ENCODE measurements at places on chromosomes 11 and 22.

DNA sequence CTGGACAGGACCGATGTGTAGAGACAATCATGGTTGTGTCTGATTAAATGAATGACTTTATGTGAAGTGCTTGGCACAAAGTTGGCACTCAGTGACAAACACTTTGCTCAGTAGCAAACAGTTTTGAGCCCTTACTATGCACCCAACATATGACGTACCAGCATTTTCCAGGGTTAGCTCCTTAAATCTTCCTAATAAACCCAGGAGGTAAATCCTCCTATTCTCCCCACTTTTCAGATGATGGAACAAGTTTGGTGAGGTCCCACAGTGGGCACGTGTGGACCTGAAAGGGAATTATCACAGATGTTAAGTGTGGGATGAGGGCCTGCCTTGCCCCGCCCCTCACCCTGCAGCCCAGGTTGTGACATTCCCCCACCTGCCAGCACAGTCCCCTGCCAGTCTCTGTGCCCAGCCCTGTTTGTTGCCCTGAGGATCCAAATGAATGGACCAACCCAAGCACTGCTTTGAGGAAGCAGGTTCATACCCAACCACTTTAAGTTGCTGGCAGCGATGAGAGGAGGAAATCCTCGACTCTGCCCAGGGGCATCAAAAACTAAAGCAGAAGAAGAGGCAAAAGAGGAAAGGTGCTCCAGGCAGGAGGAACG lies 6.6 kb upstream of the CARD10 start:
- DNase-seq: no peak

DNA sequence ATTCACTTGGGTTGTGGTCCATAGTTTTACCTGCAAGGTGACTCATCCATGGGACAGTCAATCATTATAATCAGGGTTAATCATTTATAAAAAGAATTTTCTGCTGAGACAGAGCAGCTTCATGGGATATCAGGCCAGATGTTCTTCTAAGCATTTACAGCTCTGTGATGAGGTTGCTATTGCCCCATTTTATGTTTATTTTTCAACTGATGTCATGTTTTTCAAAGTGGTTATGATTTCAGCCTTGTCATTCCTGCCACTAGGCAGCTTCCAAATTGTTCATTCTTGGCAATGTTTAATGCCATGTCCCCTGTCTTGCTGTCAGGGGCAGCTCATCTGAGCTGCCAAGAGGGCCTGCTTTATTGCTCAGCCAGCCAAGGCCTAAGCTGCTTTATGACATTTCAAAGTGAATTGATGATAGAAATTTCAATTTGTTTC lies 35.9 kb upstream of the ZBED5 start:
- DNase-seq: no peak

- no peak for DNase-seq
These were observed 114.1 kb downstream of the FAR1 start for GRCh38 chr11:13782390-13783075.

DNA sequence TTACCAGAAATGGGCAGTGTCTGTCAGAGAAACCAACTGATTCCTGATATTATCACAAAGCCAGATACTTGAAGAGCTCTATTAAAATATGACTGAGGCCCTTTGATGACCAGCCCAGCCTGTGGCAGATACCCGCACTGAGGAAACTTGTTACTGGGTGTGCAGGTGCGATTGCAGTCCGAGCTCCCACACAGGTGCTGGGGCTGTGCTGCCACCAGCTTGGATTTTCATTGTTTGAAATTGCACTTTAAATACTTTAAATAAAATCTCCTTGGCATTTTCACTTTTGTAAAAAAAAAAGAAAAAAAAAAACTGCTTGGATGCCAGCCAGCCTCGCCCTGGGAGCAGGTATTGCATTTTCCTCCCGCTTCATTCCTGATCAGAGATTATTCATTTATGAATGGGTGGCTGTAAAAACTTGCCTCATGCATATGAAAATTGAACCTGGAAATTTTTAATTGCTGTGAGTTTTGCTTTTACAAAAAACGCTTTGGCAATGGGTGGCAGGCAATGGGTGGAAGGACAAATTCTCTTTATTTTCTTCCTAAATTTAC lies 21.2 kb downstream of the EHF start:
- DNase-seq: no peak

DNA sequence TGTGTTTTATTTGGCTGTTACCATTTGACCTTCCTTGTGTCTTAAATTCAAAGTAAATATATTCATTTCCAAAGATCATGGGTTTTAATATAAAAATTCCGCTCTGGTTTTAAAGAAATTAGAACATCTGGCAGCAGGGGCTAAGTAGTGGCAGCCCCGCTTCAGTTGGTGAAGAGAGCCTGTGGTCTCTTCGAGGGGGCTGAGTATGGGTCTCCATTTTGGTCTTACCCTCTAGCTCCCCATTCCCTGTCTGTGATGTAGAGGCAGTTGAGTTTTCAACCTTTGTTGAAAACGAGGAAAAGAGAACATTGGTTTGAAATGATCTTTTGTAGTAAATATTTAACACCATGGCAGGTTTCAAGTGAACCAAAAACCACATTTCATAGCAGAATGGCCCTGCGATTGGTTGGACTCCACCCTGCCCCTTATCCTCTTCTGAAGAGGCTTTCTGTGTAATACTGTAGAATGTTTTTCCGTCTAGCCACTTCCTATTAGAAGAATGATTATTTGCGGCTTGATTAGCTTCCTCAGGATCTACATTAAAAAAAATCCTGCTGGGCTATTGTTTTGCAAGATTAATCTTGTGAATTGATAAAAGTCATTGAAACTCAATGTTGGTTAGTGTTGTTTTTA lies 17.7 kb downstream of the APLP2 start:
- DNase-seq: no peak

DNA sequence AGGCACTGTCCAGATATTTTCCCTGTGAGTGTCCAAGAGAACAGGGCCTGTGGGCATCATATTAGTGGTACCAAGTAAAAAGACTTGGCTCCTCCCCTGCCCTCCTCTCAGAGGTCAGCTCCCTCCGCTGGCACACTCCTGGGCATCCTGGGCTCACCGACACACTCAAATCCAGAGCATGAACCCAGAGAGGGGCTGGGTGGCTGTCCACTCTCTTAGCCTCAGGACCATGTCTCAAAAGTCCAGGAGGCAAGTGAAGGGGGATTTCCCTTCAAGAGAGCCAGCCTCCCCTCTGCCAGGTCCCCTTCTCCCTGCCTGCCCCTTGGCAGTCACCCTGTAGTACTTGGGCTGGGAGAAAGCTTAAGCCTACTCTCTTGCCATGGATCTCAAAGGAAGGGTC lies 10.3 kb downstream of the BCL9L start:
- no peak for DNase-seq

- DNase-seq: no peak
These were observed 61.4 kb upstream of the PTPRJ start for GRCh38 chr11:47918882-47919495.

- DNase-seq: peak; percentile 44
These were observed 131.4 kb upstream of the C11orf58 start for GRCh38 chr11:16606784-16607674.

DNA sequence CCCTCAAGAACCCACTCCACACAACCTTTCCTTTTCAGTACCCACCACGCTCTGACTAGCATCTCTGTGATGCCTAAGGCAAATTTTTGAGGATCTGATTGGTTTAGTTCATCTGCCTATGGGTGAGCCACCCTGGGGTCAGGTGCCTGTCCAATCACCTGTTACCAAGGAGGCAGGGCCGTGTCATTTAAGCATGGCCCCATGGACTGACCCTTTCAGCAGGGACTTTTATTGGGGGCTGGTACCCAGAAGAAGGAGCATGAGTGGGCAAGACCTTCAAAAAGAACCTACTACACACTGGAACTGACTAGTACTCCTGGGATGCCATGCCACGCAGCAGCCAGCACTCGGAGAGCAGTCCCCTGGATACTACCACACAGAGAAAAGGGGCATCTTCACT lies 28.4 kb downstream of the C11orf91 start:
- no peak for DNase-seq

DNA sequence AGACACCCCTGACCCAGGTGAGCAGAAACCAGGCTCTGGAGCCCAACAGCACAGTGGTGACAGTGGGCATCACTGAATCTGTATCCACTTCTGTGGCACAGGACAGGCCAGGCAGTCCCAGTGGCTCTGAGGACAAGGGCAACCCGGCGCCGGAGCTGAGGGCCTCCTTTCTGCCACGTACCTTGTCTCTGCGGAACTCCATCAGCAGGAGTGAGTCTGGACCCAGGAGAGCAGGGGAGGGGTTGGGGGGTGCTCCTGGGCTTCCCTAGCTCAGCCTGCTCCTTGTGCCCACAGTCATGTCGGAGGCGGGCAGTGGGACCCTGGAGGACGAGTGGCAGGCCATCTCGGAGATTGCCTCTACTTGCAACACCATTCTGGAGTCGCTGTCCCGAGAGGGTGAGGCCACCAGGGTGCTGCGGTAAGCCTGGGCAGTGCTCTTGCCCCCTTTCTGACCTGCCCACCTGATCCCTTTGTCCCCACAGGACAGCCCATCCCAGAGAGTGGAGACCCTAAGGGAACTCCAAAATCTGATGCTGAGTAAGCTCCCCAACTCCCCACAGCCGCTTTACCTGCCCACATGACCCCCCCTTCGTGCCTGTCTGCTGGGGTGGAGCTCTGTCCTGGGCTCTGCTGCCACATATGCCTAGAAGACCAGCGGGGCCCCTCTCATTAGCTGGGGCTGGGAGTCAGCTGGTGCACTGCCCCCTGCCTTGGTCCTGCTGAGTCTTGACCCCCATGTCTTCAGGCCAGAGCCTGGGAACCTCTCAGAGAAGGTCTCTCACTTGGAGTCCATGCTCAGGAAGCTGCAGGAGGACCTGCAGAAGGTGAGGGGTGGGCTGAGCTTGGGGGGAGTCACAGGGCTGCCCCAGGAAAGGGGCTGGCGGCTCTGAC lies 12.0 kb downstream of the SIPA1 start:
- DNase-seq: no peak

- DNase-seq: no peak
These were observed 105.2 kb downstream of the NAV2 start for GRCh38 chr11:19817870-19818269.

GRCh38 chr11:77175869-77176539 lies 48.0 kb downstream of the MYO7A start:
- peak; percentile 66 for DNase-seq

- DNase-seq: no peak
These were observed 15.3 kb upstream of the ZBTB16 start for GRCh38 chr11:114044042-114044871.

DNA sequence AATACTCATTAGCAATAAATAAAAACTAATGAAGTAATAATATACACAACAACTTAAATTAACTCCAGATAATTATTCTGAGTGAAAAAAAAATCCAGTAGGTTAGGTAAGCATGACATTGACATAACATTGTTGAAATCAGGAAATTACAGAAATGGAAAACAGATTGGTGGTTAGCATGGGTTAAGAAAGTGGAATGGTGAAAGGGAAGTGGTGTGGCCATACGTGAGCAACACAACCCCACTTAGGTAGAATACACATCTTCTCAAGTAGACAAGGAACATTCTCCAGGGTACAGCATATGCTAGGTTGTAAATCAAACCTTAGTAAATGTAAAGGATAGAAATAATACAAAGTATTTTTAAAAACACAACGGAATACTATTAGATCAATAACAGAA lies 30.2 kb upstream of the CLTCL1 start:
- no peak for DNase-seq

DNA sequence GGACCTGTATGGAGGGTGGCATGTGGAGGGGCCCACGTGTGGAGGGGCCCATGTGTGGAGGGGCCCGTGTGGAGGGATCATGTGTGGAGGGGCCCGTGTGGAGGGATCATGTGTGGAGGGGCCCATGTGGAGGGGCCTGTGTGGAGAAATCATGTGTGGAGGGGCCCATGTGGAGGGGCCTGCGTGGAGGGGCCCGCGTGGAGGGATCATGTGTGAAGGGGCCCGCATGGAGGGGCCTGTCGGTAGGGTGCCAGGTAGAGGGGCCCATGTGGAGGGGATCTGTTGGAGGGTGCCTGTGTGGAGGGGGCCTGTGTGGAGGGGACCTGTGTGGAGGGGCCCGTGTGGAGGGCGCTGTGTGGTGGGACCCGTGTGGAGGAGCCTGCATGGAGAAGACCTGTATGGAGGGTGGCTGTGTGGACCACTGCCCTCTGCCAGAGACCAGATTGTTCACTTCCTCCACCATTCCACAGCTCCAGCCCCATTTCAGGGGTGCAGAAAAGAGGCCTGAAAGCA lies 47.0 kb downstream of the IGLL5 start:
- no peak for DNase-seq

- no peak for DNase-seq
These were observed 718 bp downstream of the INTS5 start for GRCh38 chr11:62652161-62653006.

DNA sequence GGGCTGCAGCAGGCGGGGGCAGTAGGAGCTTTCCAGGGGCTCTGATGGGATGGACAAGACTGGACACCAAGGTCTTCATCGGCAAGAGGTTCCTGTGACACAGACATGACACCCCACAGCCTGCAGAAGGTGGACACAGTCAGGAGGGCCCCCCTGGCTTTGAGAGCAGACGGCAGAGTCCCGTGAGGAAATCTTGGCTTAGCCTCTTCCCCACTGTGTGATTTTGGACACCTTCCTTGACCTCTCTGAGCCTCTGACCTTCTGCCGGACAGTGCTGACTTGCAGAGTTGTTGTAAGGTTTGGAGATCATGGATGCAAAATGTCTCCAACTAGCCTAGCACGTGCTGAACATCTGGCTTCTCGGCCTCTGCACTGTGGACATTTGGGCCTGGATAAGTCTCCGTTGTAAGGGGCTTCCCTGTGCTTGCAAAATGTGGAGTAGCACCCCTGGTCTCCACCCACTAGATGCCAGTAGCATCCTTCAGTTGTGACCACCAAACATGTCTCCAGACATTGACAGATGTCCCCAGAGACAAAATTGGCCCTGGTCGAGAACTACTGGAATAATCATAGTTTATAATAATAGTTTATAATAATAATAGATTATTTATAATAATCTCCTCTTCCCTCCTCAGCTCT lies 54.6 kb downstream of the MCM5 start:
- peak; percentile 50 for DNase-seq

DNA sequence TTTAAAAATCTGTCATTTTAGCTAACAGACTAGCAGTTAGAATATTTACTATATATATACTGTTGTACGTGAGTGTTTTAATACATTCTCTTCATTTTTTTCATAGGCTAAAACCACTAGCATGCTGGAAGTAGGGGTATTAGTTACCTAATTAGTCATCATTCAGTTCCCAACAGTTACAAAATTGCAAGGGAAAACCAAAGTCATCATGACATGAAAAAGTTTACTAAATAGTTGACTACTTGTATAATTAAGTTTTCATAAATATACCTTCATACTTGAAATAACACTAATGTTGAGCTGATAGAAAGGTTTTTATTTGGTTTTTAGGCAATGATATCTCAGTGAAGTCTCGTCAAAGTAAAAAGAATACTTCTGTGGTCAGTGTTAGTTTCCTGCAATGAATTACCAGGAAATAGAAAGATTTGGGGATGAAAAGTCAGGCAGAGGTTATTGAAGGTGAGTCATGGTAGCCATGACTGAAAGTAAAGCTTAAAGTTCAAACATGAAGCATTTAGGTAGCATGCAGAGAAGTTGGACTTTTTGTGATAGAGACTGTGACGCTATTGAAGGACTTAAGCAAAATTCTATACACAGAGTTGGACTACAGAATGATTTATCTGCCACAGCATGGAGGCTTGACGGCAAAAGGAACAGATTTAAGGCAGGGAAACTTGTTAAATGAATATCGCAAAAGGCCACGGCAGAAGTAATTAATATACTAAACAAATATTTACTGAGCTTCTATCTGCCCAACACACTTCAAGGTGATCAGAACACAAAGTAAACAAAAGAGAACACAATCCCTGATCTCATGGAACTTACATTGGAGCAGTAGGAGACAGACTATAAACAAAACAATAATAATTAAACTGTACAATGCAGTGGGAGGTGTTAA lies 828.1 kb upstream of the FAT3 start:
- no peak for DNase-seq
